ENCODE measurements at places on chromosomes 6 and 20. TPM values are rescaled to one million over a fixed set of nuclear protein-coding genes. Genes with fewer than 3 reads are reported as not detected.

SYNDIG1 gene
- total RNA-seq: 21.7 TPM

- no peak for DNase-seq
- H3K27ac ChIP-seq: no peak overlapping the region
- no peaks in the 10 kb centered on the region for H3K36me3 ChIP-seq
- no peaks in the 10 kb centered on the region for H3K27me3 ChIP-seq
- H3K4me3 ChIP-seq: no peak overlapping the region
Measured at GRCh38 chr20:48703511-48704219, 124.1 kb downstream of the PREX1 start.

- no peaks in the 10 kb centered on the region for H3K4me1 ChIP-seq
- no peak overlapping the region for H3K4me3 ChIP-seq
- H3K27me3 ChIP-seq: no peaks in the 10 kb centered on the region
- H3K36me3 ChIP-seq: no peaks in the 10 kb centered on the region
Measured at GRCh38 chr20:41992481-41992880, 374.3 kb upstream of the CHD6 start.

GRCh38 chr20:3046677-3047462 is 1.0 kb downstream of the MRPS26 start:
- no peaks in the 10 kb centered on the region for H3K27me3 ChIP-seq
- no peak for DNase-seq
- peak overlapping the region; percentile 94 for H3K27ac ChIP-seq
- H3K4me3 ChIP-seq: peak overlapping the region; percentile 95

- H3K36me3 ChIP-seq: no peaks in the 10 kb centered on the region
- H3K4me1 ChIP-seq: peaks cover 16% of the 10 kb centered on the region
- no peak for DNase-seq
- H3K4me3 ChIP-seq: no peak overlapping the region
- no peak overlapping the region for H3K27ac ChIP-seq
- H3K27me3 ChIP-seq: no peaks in the 10 kb centered on the region
Measured at GRCh38 chr20:38177201-38177600, 12.1 kb upstream of the TGM2 start.
